Activated naive CD4-positive, alpha-beta T cell treated with anti-CD3 and anti-CD28 coated beads, Interleukin-2, amount 10 ng/mL, durations not matched to agents 7 days and 5 days (primary cell): ENCODE measurements at places on chromosomes 2 and 18.

DNA sequence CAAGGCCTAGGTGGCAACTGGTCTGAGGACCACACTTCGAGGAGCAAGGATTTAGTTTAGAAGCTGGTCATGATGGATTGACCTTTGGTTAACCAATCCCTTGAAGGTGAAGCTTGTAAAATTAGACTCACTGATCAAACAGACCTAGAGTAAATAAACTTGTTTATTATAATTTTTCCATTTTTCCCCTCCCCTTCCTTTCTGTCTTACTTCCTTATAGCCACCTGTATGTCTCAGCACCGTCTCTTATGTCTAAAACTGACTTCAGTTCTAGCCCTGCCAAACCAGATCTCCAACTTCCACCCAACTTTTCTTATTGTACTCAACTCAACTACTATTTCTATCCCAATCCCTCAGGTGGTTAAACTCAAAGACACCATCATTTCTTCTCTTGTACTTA lies 92.8 kb upstream of the THOC1 start:
- no peak for DNase-seq

- no peak for DNase-seq
Measured at GRCh38 chr2:198763793-198764192, 693.9 kb downstream of the SATB2 start.

DNA sequence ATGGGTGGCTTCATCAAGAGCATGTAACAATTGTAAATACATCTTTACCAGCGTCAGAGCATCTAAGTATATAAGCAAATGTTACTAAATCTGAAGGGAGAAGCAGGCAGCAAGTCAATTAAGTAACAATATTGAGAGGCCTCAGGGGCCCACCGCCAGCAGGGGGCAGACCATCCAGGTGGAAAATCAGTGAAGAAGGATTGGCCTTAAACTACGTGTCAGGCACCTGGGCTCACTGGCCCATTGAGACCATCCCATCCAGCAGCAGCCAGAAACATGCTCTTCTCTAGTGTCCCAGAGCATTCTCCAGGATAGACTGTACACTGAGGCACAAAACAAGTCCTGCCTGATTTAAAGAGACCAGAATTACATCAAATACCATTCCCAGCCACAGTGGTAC lies 96.2 kb upstream of the SNTG2 start:
- peak; percentile 53 for DNase-seq

- no peak for DNase-seq
Measured at GRCh38 chr2:163405298-163405697, 330.5 kb downstream of the FIGN start.

- DNase-seq: no peak
Measured at GRCh38 chr2:236774171-236774570, 204.5 kb downstream of the ACKR3 start.

DNA sequence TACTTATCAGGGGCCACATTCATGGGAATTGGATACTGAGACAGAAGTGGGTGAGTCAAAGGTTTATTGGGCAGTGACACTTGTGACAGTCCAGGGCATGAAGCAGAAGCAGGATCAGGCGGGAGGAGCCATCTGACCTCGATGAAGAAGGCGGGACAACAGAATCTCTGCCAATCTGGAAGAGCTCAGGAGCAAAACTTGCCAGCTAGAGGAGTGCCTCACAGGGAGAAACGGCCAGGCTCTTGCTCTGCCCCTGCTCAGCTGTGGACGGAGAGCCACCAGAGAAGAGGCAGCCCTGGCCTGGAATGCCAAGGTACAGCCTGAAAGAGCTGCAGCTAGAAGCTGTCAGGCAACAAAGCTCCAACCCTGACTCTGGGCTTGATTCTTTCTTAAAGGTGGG lies 16.9 kb downstream of the DAW1 start:
- DNase-seq: no peak

- no peak for DNase-seq
Measured at GRCh38 chr2:161580426-161580825, 43.8 kb upstream of the SLC4A10 start.

DNA sequence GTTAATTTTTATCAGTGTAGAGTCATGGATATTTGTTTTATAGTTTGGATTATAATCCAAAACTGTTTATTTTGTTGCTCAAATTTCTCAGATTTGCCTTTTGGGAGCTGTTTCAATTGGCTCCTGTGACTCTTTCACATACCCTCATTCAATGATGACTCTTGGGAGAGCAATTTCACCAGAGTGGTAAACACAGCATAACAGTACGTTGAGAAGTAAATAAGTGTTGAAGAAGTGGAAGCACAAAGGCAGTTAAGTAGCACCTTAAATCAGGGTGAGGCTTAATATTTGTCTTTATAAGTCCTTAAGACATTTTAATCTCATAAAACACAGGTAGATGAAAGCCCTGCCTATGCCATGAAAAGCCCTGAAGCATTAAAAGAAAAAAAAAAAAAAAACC lies 17.1 kb upstream of the SLC39A10 start:
- no peak for DNase-seq

- DNase-seq: no peak
Measured at GRCh38 chr2:100513650-100514049, 43.4 kb downstream of the NMS start.

DNA sequence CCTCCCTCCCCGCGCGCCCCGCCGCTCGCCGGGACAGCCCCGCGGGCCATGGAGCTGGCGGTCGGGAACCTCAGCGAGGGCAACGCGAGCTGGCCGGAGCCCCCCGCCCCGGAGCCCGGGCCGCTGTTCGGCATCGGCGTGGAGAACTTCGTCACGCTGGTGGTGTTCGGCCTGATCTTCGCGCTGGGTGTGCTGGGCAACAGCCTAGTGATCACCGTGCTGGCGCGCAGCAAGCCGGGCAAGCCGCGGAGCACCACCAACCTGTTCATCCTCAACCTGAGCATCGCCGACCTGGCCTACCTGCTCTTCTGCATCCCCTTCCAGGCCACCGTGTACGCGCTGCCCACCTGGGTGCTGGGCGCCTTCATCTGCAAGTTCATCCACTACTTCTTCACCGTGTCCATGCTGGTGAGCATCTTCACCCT lies 865 bp downstream of the GALR1 start:
- no peak for DNase-seq

GRCh38 chr2:23653326-23653725 lies 268.3 kb downstream of the KLHL29 start:
- no peak for DNase-seq

- no peak for DNase-seq
Measured at GRCh38 chr2:12714391-12715221, 2.1 kb upstream of the TRIB2 start.

GRCh38 chr2:136703214-136703613 lies 62.1 kb upstream of the THSD7B start:
- no peak for DNase-seq

DNA sequence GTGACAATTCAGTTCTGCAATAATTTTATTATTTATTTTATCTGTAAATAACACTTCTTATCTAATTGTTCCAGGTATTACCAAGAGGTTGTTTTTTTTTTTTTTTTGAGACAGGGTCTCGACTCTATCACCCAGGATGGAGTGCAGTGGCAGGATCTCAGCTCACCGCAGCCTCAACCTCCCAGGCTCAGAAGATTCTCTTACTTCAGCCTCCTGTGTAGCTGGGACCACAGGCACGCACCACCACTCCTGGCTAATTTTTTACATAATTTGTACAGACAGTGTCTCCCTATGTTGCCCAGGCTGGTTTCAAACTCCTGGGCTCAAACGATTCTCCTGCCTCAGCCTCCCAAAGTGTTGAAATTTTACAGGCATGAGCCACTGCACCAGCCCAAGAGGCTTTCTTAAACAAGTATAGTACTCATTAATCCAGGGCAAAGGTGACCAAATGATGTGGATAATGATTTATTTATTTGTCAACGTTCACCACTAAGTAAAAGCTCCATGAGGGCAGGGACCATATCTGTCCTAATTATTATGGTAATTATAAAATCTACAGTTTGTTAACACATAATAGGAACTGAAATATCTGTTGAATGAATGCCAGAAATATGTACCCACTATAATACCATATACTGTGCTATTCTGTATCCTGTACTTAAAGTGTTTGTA lies 12.0 kb downstream of the STK17B start:
- DNase-seq: peak; percentile 68

DNA sequence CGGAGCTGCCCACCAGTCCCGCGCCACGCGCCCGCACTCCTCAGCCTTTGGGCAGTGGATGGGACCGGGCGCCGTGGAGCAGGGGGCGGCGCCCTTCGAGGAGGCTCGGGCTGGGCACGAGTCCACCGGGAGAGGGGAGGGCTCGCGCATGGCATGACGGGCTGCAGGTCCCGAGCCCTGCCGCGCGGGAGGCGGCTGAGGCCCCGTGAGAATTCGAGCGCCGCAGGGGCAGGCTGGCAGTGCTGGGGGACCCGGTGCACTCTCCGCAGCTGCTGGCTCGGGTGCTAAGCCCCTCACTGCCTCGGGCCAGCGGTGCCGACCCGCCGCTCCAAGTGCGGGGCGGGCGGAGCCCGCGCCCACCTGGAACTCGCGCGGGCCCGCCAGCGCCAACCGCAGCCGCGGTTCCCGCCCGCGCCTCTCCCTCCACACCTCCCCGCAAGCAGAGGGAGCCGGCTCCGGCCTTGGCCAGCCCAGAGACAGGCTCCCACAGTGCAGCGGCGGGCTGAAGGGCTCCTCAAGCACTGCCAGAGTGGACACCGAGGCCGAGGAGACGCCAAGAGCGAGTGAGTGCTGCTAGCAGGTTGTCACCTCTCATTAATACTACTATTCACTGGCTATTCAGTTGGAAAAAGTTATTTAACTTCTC lies 3.6 kb upstream of the TTC21B start:
- no peak for DNase-seq

DNA sequence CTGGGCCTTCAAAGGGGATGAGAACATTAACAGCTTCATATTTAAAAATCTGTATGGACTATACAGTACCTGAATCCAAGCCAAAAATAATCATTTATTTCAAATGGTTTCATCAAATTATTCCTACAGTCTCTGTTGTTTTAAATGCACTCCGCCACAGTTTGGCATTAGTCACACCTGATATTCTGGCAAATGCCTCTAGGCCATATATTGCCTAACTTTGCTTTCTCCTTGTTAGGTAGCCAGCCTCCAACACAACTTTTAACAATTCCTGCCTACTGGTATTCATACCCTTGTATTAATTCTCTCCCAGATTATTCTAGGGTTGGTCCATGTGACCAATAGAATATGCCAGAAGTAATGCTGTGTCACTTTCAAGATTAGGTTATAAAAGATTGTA lies 146.6 kb upstream of the FANCL start:
- no peak for DNase-seq

GRCh38 chr18:36189486-36189885 lies 2.2 kb downstream of the MOCOS start:
- DNase-seq: no peak

DNA sequence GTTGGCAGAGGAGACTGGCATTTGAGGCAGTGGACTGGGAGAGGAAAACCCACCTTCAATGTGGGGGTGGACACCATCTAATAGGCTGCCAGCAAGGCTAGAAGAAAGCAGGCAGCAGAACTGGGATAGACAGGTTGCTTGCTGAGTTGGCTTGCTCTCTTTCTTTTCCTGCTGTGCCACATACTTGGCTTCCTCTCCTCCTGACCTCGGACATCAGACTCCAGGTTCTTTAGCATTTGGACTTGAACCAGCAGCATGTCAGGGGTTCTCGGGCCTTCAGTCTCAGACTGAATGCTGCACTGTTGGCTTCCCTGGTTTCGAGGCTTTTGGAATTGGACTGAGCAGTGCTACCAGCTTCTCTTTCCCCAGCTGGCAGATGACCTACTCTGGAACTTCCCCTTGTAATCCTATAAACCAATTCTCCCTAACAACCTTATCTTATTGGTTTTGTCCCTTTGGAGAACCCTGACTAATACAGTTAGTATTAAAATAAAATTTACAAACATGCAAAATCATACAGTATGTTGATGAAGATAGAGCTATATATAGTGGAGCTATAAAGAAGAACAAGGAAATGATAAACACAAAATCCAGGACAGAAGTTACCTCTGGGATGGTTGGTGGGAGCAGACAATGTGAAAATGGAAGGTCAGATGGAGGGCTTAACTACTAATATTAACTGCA lies 15.9 kb downstream of the DSEL start:
- no peak for DNase-seq

DNA sequence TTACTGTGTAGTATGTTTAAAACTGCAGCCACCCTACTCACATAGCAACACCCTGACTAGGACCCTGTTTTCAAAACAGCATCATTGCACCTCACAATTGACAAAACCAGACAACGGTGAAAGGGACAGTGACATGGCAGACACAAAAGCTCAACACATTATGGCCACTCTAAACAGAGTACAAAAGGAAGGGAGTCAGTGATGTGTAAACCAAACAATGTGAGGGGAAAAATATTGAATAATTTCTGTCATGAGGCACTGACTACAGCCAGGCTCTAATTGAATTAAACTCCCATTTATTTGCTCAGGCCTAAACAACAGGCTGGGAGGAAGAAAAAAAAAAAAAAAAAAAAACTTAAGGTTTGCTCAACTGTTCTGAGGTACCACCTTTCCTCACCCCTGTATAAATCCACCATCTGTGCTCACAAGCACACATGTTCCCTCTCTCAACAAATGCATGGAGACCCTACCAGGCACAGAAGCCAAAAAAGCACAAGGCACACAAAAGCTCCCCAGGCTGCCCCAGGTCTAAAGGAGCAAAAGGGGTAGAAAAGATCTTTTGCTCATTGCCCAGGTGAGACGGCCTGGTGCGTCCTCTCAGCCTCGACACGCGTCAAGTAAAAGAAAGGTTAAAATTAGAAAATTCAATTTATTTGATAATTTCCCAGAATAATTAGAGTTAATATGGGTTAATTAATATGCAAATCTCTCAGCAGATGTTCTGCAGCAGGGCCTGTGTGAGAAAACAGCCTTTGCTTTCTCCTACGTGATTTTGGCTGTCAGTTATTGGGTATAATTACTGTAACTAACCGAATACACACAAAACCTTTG lies 80.9 kb downstream of the ZEB2 start:
- DNase-seq: no peak

- no peak for DNase-seq
Measured at GRCh38 chr2:100814043-100814442, 5.9 kb upstream of the NPAS2 start.

DNA sequence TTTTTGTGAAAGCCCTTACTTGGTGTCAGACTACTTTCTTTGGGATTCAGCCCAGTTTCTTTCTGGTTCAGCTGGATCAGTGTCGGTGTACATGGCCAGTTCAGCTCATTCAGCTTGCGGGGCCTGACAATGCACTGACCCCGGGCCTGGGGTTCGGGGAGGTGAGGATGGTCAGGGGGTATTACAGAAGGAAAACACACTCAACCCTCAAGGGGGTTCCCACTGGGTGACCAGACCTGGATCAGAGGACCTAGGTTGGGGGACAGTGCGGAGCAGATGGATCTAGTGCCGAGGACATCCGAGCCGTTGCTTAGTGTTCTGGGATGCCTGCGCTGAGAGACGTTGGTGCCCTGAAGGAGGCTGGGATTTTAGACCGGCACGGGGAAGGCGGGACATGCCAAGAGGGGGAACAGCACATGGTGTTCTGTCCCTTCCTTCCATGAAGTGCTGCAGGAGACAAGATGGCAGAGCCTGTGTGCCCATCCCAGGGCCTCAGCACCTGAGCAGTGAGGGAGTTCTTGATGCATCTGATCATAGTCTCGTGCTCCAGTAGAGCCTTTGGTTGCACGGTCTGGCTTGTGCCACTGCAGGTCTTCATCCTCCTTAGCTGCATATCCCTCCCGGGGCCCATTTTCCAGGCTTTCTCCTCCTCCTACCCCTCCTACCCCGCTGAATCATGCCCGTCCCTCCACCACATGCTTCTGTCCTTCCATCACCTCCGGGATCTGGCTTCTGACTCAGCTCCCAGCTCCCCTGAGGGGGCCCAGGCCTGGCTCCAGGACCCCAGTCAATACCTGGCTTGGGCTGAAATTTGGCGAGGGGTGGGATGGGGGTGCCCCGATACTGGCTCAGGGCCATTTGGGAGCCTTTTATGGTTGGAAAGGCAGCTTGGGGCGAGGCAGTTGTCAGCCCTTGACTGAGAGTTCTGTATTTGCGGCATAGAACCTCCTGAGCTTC lies 18.0 kb downstream of the SPEG start:
- DNase-seq: no peak
